ENCODE measurements at places on chromosomes 5 and 9. TPM values are rescaled to one million over a fixed set of nuclear protein-coding genes. Genes with fewer than 3 reads are reported as not detected.

DNA sequence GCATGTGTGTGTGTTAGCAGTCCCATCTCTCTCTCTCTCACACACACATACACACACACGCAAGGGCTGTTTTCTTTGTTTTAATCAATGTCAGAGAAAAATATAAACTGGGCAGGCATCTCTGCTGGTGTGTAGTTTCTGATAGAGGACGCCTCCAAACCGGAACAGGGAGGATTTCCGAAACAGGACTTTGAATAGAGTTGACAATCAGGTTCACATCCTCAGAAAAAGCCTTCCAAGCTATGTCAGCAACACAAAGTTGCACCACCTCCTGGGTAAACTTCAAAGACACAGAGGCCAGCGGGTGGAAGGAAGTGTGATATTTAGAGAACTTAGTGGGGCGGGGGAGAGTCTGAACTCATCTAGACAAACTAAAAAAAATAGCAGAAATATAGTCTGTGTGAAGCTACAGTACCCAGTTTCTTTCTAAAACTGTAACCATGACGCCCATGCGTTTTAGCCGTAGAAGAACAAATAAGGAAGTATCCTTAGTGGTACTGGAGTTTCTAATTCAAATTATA lies 1.2 kb downstream of the ST8SIA4 start:
- peak; percentile 18 for DNase-seq

GRCh38 chr5:75381456-75381855 lies 44.4 kb downstream of the HMGCR start:
- DNase-seq, result no peak

SHLD3 gene
- total RNA-seq, result 4.1 TPM

DNA sequence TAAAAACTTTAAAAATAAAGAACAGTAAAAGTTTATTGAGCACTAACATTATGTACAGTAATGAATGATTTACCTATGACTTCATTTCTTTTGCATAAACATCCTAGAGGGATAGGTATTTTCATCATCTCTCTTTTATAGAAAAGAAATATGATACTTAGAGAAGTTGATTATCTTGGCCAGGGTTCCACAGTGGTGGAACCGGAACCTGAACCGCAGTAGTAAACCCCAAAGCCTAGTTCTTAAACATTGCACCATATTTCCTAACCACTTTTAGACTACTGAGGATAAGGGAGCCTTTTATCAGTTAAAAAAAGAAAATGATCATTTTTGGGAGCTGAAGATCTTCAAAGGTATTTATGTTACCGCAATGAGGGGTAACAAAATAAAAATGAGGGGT lies 205.7 kb upstream of the SGCD start:
- DNase-seq, result no peak

GRCh38 chr5:76590027-76590426 lies 33.2 kb downstream of the F2RL2 start:
- DNase-seq, result peak; percentile 50

DNA sequence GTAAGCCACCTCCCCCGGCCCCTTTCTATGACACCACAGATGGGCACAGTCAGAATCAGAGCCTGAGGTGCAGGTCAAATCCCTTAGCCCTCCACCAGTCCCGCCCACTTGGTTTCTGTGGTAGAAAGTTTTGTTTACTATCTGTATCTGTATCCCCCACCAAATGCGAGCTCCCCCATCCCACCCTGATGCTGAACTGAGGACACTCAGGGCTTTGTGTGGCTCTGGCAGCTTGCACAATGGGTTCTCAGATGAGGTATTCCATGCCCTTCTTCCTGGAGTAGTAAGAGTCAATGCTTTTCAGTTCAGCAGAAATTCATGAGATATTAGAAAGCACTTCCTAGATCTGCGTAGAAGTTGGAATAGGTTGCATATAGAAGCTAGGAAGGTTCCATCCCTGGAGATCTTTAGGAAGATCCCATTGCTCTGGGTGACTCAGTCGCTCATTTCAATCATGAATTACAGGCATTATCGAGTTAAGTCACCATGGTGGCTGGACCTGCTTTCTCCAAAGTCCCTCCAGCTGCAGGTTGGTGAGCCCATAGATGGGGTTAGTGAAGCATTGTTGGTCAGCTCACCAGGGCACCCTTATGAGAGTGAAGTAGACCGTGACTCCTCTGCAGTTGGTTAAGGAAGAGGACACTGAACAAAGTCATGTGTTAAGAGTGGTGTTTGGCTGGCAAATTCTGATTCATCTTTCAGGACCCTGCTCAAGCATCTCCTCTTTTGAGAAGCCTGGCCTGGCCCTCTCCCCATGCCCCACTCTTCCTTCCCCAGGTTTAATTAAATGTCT lies 10.6 kb upstream of the KCNIP1 start:
- DNase-seq, result no peak

DNA sequence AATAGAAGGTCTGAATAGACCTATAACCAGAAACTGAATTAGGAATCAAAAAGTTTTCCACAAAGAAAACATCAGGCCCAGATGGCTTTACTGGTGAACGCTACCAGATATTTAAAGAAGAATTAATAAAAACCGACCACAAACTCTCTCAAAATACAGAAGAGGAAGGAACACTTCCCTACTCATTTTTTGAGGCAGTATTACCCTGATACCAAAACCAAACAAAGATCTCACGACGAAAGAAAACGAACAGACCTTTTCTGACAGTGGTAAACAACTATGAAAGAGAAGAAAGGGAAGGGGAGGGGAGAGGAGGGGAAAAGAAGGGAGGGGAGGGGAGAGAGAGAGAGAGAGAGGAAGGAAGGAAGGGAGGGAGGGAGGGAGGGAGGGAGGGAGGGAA lies 13.5 kb downstream of the B4GALT1 start:
- no peak for DNase-seq

PCDHGA12 gene
- 0.79 TPM for total RNA-seq

DNA sequence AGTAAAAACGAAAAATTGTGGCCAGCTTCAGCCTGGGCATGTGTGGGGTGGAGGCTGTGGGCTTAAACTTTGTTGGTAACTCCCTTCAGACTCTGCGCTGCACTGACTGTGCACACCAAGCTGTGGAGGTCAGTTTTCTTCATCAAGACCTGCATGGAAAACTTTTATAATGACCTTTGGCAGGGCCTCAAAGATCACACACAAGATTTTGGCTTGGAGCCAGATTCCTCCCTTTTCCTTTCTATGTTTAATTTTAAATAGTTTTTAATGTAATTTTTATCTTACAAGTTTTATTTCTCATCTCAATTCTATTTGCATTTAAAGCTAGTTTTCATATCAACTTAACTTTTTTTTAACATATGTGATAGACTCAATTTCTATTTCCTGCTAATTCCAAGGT lies 1211.1 kb upstream of the CDH18 start:
- DNase-seq, result no peak

DMRT2 gene
- 0.53 TPM for total RNA-seq

- peak; percentile 7 for DNase-seq
These were observed 215.0 kb downstream of the CNTLN start for GRCh38 chr9:17349831-17350230.

- DNase-seq, result no peak
These were observed 125.6 kb upstream of the LPAR1 start for GRCh38 chr9:111163716-111164389.

DNA sequence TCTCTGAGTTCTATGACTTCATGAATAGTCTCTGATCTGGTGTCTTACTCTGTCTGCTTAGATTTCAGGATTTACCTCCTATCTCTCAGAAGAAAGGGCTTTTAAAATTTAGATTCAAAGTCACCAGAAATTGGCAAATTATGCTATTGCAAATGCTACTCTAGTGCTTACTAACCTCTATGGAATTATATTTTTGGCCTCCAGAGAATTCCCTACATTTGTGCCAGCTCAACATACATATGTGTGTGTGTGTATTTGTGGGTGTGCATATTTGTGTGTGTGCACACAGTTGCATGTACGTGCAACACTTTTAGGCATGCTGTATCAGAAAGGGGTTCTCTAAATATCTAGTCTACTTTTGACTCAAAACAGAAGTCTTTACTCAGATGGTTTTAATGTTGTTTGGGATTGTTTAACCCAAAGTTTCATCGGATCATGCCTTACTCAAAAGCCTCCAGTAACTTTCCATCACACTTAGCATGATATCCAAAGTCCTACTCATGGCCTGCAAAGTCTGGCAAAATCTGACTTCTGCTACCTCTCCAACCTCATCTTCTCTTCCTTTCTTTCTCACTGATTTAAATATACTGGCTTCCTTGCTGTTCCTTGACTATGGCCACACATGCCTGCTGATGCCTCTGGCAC lies 147.6 kb upstream of the NR3C1 start:
- DNase-seq, result no peak

DNA sequence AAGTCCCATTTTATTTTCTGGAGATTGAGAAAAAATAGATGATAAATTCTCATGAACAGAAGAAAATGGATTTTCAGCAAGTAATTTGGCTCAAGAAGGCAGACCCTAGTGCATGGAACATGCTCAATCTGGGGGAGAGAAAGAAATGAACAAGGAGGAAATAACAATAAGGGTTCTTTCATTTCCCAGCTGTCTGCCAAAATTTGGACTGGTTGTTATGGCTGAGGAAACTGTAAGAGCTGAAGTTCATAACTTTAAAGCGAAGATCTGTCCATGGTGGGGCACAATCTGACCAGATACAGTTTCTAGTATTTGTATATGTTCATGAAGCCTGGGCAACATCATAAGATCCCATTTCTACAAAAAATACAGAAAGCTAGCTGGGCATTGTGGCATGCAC lies 1386.5 kb upstream of the DMAC1 start:
- no peak for DNase-seq

REEP2 gene
- 2.4 TPM for total RNA-seq

MGAT1 gene
- total RNA-seq, result 62.1 TPM

GRCh38 chr9:38033941-38034340 lies 35.1 kb downstream of the SHB start:
- DNase-seq, result no peak

CENPK gene
- 4.2 TPM for total RNA-seq

Data from bronchial epithelial cell (primary cell).